ENCODE measurements at places on chromosomes 6 and 20.
A peak's percentile ranks its signal among the peaks of the same experiment; 100 is the strongest.

GRCh38 chr6:29619578-29620160 is 13.3 kb downstream of the GABBR1 start:
- no peak for DNase-seq

- peak; percentile 62 for DNase-seq
Observed at GRCh38 chr20:815914-816606, 17.5 kb upstream of the FAM110A start.

GRCh38 chr6:24981386-24981760 is 45.6 kb upstream of the RIPOR2 start:
- no peak for DNase-seq

DNA sequence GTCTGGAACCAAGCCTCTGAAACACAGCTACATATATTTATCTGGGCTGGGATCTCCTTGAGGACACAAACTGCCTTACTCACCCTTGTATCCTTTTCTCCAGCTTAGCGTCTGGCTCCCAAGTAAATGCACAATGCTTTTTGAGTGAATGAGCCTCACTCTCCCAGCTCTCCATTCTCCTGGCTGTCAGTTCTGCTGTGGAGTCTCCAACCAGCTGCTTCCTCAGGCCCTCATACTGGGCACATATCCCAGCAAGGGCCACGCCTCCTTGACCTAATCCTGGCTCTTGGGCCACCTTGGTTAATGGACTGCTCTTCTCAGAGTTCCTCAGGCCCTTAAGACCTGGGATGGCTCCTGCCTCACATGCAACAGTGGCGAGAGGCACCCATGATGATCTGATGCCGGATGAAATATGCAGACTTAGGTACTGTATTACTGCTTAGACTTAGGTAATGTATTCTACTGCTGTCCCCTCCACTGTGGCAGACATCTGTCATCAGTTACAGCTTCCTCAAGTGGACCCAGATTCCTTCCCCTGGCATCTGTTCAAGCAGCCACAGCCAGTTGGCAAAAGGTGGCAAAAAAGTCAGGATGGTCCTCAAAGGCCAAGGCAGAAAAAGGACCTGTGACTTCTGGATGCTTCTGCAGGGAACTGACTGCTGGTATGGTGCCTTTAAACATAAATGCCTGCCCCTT is 16.5 kb downstream of the SNHG17 start:
- no peak for DNase-seq
